Activated CD8-positive, alpha-beta memory T cell treated with anti-CD3 and anti-CD28 coated beads for 48 hours (primary cell): ENCODE measurements at places on chromosomes 5 and 9.

GRCh38 chr5:159262472-159262858, 625 bp upstream of the UBLCP1 start:
- DNase-seq: no peak

DNA sequence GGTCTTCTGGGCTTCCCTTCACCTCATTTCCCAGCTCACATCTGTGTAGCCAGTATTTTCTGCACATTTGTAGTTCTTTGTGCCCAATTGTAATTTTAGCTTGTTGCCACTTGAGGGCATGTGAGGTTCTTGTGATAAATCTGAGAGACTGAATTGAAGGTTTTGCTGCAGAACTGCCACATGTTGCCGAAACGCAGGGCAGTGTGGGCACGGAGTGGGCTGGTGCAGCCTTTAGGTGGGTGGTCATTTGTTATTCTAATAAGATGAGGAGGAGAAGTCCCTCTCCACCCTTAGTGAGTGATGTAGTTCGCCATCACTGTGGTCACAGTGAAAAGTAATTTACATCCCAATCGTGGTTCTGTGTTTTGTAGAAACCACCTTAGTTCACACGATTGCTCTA, 21.2 kb downstream of the OTULIN start:
- no peak for DNase-seq

DNA sequence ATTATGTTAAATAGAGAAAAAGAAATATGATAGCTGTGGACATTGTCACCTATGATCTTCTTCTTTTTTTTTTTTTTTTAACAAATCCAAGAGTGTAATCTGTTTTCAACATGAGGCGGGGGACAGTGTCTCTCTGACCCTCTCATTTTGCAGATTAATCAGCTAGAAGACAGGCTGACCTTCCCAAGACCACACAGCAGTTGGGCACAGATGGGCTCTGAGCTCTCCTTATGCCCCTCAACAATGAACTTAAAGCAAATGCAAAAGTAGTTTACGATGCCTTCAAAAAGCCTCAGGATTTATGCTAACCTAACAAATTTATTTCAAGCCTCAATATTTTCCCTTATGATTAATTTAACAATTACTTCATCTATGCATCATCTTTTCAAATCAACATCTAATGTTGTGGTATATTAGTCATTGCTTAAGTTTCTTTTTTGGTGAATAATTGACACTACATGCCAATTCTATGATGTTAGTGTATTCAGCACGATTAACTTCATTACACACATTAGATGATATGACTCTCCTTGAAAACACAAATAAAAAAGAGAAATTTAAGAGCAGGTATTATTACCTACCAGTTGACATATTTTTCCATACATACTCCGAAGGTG, 7.4 kb downstream of the NFIL3 start:
- no peak for DNase-seq

DNA sequence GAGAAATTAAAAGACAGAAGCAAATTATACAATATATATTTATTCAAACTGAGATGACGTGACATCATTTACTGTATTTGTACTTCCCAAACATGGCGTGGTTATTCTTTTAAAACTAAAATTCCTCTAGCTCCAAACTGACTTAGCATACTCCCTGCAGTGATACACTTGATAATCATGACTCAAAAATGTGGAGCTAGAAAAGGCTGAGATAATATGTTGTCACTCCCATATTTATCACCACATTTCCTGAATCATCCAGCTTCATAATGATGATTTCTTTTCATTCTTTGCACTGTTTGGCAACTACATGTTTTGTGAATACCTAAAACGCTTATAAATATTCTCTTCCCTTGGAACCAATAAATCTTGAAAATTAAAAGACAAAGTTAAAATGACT, 341.0 kb downstream of the EBF1 start:
- DNase-seq: no peak

DNA sequence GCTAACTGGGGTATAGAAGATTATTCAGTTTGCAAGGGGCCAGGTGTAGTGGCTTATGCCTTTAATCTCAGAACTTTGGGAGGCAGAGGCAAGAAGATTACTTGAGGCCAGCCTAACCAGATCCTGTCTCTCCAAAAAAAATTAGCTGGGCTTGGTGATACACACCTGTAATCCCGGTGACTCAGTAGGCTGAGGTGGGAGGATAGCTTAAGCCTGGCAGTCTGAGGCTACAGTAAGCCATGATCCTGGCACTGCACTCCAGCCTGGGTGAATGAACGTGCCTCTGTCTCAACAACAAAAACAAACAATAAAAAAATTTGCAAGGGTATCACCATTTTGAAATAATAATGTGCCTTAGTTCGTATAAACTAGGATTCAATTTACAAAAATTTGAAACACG, 51.3 kb downstream of the BAAT start:
- DNase-seq: no peak

GRCh38 chr5:83340511-83340918, 131.0 kb upstream of the VCAN start:
- no peak for DNase-seq

DNA sequence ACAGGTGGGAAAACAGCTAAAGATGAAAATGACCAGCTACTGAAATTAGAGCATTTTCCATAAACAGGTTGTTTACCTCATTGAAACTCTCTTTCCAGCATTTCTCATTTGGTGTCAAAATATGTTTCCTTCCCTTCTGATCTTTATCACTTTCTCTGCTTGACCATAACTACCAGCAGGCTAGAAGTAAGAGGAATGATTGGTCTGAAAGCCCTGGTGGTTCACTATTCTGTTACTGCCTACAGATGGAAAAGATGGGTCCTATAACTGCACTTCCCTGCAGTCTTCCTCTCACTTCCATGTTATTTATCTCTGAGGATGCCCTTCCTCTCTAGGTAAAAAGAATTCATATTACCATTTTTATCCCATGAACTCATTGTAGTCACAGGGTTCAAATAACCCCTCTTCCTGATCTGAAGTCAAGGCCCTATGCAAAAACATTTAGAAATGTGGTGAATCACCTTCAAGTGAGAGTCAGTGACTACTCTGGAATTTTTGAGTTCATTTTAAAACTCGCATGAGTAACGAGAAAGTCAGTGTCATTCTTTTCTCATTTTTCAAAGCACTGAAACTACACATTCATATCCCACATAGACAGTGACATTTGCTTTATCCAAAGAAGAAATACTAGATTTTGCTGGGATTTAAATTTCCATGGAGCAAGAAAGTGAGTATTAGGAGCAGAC, 51.7 kb downstream of the ZNF474 start:
- no peak for DNase-seq

GRCh38 chr5:112635771-112636731, 101.6 kb upstream of the APC start:
- no peak for DNase-seq
